Upper lobe of right lung (tissue), 1 donor: ENCODE measurements at places on chromosomes 4 and X. TPM values are rescaled to one million over a fixed set of nuclear protein-coding genes. Genes with fewer than 3 reads are reported as not detected.

The CXXC4 gene
- 0.61 TPM for total RNA-seq

The IL1RAPL1 gene
- total RNA-seq, result not detected

The ACSL4 gene
- 140 TPM for total RNA-seq

The CT45A10 gene
- total RNA-seq, result not detected

The LDB2 gene
- total RNA-seq, result 139 TPM

- DNase-seq, result no peak
- no peak overlapping the region for H3K27ac ChIP-seq
- H3K27me3 ChIP-seq, result no peaks in the 10 kb centered on the region
- no peaks in the 10 kb centered on the region for H3K4me1 ChIP-seq
- no peak overlapping the region for H3K4me3 ChIP-seq
Measured at GRCh38 chr4:113153529-113154101, 104.2 kb downstream of the ANK2 start.

DNA sequence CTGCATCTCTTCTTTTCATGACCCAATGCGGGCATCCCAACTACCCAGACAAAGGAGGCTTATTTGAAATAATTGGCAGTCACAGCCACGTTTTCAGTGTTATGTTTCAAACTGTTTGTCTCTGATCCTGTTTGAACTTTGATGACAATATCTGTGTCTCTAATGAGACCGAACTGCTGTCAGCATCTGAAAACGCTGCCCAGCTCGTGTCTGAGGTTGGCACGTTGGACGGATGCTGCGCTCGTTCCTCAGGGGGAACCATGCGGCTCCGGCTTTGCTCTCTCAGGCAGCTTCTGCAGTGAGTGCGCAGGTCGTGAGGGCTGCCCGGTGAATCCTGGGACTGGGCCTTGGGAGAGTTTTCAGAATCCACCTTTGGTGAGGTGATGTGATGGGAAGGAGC, 58.4 kb upstream of the SORBS2 start:
- no peaks in the 10 kb centered on the region for H3K36me3 ChIP-seq
- H3K4me1 ChIP-seq, result no peaks in the 10 kb centered on the region
- H3K27ac ChIP-seq, result no peak overlapping the region
- H3K4me3 ChIP-seq, result no peak overlapping the region

DNA sequence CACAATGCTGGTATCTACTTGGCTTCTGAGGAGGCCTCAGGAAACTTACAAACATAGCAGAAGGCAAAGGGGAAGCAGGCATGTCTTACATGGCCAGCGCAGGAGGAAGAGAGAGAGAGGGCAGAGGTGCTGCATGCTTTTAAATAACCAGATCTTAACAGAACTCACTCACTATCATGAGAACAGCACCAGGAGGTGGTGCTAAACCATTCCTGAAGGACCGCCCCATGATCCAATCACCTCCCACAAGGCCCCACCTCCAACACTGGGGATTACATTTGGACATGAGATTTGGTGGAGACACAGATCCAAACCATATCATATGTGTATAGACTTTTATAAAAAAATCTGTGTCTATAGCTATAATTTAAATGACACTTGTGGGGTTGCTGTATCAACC, 48.6 kb upstream of the ERVMER34-1 start:
- H3K27ac ChIP-seq, result no peak overlapping the region
- H3K4me1 ChIP-seq, result no peaks in the 10 kb centered on the region
- H3K4me3 ChIP-seq, result no peak overlapping the region
- no peaks in the 10 kb centered on the region for H3K27me3 ChIP-seq
- no peak for DNase-seq
- H3K36me3 ChIP-seq, result no peaks in the 10 kb centered on the region

DNA sequence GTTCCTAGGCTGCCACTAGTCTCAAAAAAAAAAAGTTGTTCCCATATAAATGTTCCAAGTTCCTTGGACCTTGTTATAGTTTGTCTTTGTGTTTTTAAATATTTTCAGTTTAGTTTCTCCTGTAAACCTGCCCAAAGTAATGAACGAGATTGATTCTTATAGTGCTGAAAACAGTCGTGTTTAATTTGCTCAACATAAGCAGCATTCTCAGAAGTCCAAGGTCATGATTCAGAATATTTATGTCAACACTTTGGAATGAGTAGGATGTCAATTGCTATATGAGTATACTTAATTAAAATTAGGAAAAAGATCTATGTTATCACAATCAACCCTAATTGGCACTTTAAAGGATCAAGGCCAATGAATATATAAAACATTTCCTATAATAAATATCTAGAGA, 510.9 kb downstream of the PPP4R3C start:
- H3K27ac ChIP-seq, result no peak overlapping the region
- H3K36me3 ChIP-seq, result no peaks in the 10 kb centered on the region
- no peak overlapping the region for H3K4me3 ChIP-seq
- no peak for DNase-seq

GRCh38 chrX:11254417-11255109, 38.6 kb upstream of the AMELX start:
- no peaks in the 10 kb centered on the region for H3K4me1 ChIP-seq
- no peak overlapping the region for H3K27ac ChIP-seq
- H3K27me3 ChIP-seq, result no peaks in the 10 kb centered on the region

- no peak overlapping the region for H3K4me3 ChIP-seq
- no peaks in the 10 kb centered on the region for H3K36me3 ChIP-seq
- DNase-seq, result no peak
- no peaks in the 10 kb centered on the region for H3K4me1 ChIP-seq
Measured at GRCh38 chrX:7100022-7100421, 47.5 kb upstream of the STS start.

DNA sequence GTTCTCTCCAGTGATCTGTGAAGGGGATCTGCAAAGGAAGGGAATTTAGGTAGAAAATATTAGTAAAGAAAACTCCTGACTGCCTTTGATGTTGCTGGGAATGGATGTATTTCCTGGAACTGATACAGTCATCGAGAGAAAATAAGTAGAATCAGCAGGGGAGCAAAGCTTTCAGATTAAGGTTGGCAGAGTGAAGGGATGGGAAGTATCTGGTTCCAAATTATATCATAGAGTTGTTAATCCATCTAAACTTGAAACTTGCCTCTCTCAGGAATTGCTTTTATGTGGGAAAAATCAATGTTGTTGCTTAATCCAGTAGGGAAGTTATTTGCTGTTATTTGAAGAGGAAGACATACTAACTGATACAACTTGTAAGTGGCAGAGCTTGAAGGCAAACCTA, 19.3 kb downstream of the EPHA5 start:
- H3K27me3 ChIP-seq, result peaks cover 6% of the 10 kb centered on the region
- no peaks in the 10 kb centered on the region for H3K4me1 ChIP-seq
- no peak overlapping the region for H3K27ac ChIP-seq

- no peak for DNase-seq
- no peaks in the 10 kb centered on the region for H3K36me3 ChIP-seq
- H3K27ac ChIP-seq, result no peak overlapping the region
- no peaks in the 10 kb centered on the region for H3K27me3 ChIP-seq
- no peaks in the 10 kb centered on the region for H3K4me1 ChIP-seq
Measured at GRCh38 chrX:56793112-56793430, 64.0 kb downstream of the NBDY start.

GRCh38 chr4:104015680-104016079, 295.9 kb upstream of the TACR3 start:
- H3K36me3 ChIP-seq, result no peaks in the 10 kb centered on the region
- no peak overlapping the region for H3K4me3 ChIP-seq
- H3K27me3 ChIP-seq, result no peaks in the 10 kb centered on the region
- H3K4me1 ChIP-seq, result no peaks in the 10 kb centered on the region
- DNase-seq, result no peak
- no peak overlapping the region for H3K27ac ChIP-seq

DNA sequence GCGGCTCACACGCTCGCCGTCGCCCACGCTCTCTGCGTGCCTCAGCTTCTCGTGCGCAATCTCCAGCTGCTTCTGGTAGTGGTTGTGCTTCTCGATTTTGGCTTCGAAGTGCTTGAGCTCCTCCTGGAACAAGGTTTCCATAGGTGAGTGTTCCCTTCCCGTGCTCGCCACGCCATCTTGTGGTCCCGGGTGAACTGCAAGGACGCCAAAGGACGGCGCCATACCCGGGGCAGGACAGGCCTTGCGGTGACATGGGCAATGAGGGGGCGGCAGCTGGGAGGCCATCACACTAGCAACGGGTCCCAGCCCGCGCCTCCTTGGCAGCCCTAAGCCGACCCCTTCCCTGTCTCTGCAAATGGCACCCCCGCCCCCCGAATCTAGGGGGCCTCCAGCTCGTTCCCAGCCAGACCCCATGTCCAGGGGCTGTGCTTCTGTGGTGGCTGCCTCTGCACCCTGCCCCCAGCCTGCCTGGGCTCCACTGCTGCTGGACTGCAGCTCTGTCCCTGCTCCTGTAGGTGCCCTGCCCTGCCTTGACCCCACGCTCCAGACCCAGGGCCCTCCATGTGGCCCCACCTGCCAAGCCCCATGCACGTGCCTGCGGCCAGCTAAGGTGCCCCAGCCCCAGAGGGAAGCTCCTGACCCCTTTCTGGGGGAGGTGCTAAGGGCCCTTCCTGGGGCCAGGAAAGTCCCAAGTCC, 17.3 kb downstream of the LRPAP1 start:
- peaks cover 85% of the 10 kb centered on the region for H3K36me3 ChIP-seq
- DNase-seq, result no peak
- no peaks in the 10 kb centered on the region for H3K27me3 ChIP-seq
- no peaks in the 10 kb centered on the region for H3K4me1 ChIP-seq
- no peak overlapping the region for H3K27ac ChIP-seq

- H3K36me3 ChIP-seq, result no peaks in the 10 kb centered on the region
- no peak overlapping the region for H3K4me3 ChIP-seq
- H3K27ac ChIP-seq, result no peak overlapping the region
- H3K4me1 ChIP-seq, result no peaks in the 10 kb centered on the region
- no peak for DNase-seq
- H3K27me3 ChIP-seq, result no peaks in the 10 kb centered on the region
Measured at GRCh38 chr4:59814402-59815010, 1385.6 kb upstream of the ADGRL3 start.

DNA sequence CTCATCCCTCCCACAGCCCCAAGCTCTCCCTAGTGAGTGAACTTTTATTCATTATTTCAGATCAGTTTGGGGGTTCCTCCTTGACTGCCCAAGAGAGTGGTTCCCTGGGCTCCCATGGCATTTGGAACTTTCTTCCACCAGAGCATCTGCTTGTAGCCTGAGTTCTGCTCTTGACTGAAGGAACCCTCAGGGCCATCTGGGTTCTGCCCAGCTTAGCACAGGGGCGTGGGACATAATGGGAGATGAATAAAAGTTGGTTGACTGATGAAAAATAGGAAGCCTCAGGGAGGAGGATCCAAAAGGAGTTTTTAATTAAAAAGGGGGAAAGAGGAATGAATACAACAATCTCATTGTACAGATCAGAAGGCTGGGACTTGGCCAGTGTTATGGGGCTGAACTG, 73.4 kb downstream of the CYTL1 start:
- no peak overlapping the region for H3K27ac ChIP-seq
- no peaks in the 10 kb centered on the region for H3K4me1 ChIP-seq
- no peak overlapping the region for H3K4me3 ChIP-seq
- no peak for DNase-seq
- no peaks in the 10 kb centered on the region for H3K36me3 ChIP-seq
